Amygdala (tissue), 56 donors: ENCODE measurements at places on chromosomes 4 and X.

DNA sequence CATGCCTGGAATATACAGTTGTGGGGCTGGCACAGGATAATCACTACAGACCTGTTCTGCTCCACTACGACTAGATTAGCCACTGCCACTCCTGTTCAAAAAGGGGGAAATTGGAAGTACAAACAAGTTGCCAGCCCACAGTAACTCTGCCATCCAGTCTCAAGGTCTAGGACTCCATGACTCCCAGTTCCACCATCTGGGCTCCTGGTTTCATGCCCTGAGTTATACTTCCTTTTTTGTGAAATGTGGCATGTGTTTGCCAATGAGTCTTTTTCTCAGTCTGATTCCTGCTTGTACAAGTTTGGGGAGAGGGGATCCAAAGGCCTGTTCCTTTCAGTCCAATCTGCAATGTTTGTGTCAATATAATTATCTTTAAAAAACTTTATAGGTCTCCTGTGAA lies 1.0 kb upstream of the BLOC1S4 start:
- no peak for DNase-seq

GRCh38 chr4:146957237-146957636 lies 11.6 kb upstream of the TTC29 start:
- DNase-seq: no peak

- DNase-seq: no peak
These were observed 426.9 kb upstream of the EPHA5 start for GRCh38 chr4:66097218-66097617.

DNA sequence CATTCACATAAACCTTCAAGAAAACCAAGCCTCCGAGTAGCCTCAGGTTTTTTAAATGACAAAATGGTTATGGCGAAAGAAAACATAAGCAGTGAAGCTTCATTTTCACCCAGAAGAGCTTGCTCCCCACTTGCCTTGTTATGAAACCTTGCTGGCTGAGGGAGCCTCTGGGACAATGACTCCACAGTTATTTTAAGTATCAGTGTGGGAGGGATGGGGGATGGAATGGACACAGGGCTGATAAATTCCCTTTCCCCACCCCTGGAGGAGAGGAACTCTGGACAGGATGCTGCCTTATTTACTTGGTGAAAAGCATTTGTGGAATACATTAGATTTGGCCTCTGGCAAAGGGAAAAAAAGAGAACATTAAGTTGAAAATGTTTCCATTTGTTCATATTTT lies 220.7 kb upstream of the CNKSR2 start:
- no peak for DNase-seq

DNA sequence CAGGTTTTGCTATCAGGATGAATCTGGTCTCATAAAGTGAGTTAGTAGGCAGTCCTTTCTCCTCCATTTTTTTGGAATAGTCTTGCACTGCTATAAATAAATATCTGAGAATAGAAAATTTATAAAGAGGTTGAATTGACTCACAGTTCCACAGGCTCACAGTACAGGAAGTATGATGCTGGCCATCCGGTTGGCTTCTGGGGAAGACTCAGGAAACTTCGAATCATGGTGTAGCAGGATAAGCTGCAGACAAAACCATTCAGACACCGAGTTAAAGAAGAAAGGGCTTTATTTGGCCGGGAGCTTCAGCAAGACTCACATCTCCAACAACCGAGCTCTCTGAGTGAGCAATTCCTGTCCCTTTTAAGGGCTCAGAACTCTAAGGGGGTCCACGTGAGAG lies 348.2 kb downstream of the KCTD8 start:
- no peak for DNase-seq

DNA sequence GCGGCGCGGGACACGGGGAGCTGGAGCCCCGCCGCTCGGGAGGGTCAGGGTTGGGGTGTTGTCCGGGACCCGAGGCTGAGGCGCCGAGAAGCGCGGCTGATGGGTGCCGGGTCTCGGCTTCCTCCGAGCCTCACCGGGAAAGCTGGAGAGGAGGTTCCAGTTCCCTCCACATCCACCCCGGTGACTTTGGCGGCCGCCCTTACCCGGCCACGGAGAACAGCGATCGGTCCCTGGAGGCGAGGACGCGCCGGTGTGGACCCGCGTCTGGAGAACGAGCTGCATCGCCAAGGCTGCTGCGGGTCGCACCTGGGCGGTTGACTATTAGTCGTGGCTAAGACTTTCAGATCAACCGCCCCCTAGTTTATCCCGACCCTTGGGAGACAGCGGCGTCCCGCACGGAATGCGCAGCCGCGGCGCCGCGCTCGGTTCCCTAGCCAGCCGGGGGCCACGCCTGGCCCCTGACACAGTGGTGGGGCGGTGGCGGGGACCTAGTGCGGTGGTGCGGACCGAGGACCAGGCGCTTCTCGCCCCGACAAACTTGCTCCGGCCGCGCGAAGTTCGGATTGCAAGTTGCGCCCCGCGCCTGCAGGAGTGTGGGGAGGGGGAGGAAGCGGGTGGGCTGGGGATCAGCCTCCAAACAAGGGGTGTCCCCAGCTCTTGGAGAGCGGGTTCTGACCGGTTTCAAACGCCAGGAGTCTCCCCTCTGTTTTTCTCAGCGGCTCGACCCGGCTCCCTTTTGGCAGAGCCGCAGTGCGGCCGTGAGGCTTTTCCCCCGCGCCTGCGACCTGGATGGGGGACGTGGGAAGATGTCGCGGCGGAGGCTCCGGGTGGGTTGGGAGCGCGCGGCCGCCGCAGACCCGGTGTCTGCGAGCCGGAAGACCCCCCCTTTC lies 568 bp downstream of the FHDC1 start:
- no peak for DNase-seq

DNA sequence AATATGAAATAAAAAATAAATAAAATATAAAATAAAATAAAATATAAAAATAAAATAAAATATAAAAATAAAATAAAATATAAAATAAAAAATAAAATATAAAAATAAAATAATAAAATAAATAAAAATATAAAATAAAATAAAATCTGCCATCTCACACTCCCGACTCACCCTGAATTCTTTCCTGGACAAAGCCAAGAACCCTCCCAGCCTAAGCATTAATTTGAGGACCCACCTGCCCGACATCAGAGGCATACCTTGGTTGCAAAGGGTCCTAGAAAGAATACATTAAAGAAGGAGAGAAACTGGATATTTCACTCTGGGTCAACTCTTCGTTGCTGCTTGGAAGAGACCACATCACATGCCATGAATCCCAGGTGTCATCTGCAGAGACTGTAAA lies 138.3 kb downstream of the CRLF2 start:
- DNase-seq: no peak

- DNase-seq: no peak
These were observed 2.8 kb upstream of the TIFA start for GRCh38 chr4:112288455-112288854.

GRCh38 chr4:177281351-177281909 lies 28.2 kb upstream of the NEIL3 start:
- no peak for DNase-seq

- no peak for DNase-seq
These were observed 181.0 kb upstream of the MAMLD1 start for GRCh38 chrX:150182161-150182560.

- DNase-seq: no peak
These were observed 26.3 kb downstream of the ANKRD50 start for GRCh38 chr4:124686279-124686678.

GRCh38 chr4:162059656-162060055 lies 104.1 kb downstream of the FSTL5 start:
- no peak for DNase-seq

- no peak for DNase-seq
These were observed 32.3 kb downstream of the VEGFC start for GRCh38 chr4:176760471-176760870.

- DNase-seq: no peak
These were observed 5.9 kb downstream of the RTL3 start for GRCh38 chrX:78653118-78653822.

- DNase-seq: no peak
These were observed 11.5 kb downstream of the HNRNPH2 start for GRCh38 chrX:101419489-101419888.

- no peak for DNase-seq
These were observed 39.1 kb upstream of the CDKN2AIP start for GRCh38 chr4:183405303-183405702.

GRCh38 chrX:135112096-135112729 lies 8.1 kb downstream of the ETDB start:
- DNase-seq: no peak

GRCh38 chr4:41964401-41964800 lies 17.2 kb upstream of the DCAF4L1 start:
- no peak for DNase-seq

- DNase-seq: no peak
These were observed 183.4 kb downstream of the SPRY1 start for GRCh38 chr4:123579961-123580360.

DNA sequence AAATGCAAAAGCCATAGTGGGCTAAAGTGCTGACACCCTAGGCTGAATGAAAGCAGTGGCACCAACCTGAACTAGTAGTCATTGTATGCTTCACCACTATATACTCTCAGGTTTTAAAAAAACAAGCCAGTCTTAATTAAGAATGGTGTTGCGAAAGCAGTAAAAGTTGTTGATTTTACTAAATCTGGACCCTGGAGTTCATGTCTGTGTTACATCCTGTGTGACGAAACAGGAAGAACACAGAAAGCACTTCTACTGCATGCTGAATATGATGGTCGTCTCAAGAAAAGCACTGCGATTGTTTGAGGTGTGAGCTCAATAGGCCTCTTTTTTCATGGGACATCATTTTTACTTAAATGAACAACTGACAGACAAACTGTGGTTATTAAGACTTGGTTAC lies 24.2 kb upstream of the GDPD2 start:
- DNase-seq: no peak

GRCh38 chr4:20418861-20419451 lies 167.3 kb downstream of the SLIT2 start:
- no peak for DNase-seq

GRCh38 chr4:4870576-4871241 lies 11.2 kb downstream of the MSX1 start:
- no peak for DNase-seq

- DNase-seq: no peak
These were observed 116.7 kb upstream of the STOX2 start for GRCh38 chr4:183788308-183788905.

DNA sequence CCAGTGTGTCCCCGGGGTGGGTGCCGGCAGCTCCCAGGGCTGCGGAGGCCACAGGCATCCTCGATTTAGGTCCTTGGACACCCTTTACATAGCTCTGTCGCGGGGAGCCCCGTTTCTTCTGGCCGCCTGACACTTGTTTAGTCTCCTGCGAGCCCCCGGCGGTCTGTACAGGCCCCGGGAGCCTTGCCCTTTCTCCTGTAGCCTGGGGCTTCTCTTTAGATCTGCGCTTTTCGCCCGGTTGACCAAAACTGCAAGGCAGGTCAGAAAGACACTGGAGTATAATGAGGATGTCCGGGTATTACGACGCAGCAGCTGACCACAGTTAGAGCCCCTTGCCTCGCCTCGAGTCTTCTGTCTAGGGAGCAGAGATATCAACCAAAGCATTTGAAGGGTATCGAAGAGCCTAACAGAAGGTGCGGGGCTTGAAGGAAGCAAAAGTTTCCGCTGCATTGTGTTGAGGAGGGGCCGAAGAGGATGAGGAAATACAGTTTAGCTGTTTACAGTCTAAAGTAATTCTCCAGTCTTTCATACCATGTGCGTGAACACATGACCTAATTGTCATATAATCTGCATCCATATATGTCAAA lies 479 bp downstream of the BRCC3 start:
- no peak for DNase-seq

DNA sequence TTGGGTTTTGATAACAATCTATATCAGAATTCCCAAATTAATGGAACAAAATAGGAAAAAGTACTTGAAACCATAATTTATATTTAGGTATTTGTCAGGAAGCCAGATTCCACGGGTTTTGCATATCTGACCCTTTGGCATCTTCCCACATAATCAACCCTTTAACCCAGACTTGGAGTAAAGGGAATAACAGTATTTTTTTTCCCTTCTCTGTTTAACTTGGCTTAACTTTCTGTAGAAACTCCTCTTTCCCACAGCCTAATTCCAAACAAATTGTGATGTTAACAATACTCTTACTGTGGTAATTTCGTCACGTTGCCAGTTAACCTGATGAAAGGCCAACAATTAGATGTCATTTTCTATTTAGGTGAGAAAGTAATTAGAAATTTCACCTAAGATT lies 49.4 kb upstream of the GUCY1A1 start:
- DNase-seq: no peak

DNA sequence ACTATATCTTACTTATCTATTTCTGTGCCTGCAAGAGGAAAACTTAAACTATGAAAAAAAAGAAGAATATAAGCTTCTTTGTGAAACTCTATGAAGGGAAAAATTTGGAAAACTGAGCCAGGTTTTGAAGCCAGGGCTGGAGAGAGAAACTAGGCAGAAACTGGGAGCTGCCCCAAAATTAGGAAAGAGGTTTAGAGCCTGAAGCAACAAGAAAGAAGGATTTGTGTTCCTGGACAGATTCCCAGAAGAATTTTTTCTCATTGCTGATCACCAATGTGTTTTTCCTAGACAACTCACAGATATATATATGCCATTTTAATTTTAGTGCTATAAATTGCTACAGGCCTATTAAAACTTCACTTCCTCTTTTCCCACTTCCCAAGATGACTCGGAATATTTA lies 245.0 kb upstream of the GEMIN8 start:
- DNase-seq: no peak

DNA sequence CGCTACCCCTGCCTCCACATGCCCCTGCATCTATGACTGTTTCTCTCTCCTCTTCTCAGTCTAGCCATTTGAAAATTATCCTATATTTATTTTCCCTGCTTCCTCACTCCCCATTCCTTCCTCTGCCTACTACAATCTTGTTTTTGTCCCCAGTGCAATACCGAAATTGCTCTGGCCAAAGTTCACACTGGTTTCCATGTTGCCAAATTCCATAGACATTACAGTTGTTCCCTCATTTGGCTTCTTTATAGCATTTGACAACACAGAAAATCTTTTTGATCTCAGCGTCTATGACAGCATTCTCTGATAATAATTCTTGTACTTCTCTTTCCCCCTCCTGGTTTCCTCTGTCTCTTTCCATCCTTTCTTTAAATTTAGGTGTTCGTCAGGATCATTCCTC lies 99.4 kb downstream of the GPR82 start:
- DNase-seq: no peak

GRCh38 chrX:97936296-97936695 lies 1052.6 kb downstream of the RPA4 start:
- DNase-seq: no peak

- peak; percentile 34 for DNase-seq
These were observed 103.5 kb downstream of the LDB2 start for GRCh38 chr4:16794816-16795445.

DNA sequence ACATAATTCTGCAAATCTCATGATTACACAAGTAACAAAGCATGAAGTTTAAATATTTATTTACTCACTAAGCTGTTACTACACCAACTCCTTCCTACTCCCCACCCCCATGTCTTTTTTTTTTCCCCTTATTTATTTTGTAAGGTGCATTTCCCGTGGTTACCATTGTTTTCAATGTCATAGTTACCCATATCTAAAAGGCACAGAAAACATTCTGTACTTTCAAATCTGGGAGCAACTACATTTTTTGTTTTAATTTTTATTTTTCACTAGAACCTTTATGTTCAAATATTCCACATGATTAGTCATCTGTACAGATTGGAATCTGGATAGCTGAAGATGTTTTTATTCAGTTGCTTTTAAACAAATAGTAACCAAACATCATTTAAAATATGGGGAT lies 62.8 kb downstream of the PPP3CA start:
- no peak for DNase-seq
